ENCODE measurements at places on chromosomes 1 and 21.

DNA sequence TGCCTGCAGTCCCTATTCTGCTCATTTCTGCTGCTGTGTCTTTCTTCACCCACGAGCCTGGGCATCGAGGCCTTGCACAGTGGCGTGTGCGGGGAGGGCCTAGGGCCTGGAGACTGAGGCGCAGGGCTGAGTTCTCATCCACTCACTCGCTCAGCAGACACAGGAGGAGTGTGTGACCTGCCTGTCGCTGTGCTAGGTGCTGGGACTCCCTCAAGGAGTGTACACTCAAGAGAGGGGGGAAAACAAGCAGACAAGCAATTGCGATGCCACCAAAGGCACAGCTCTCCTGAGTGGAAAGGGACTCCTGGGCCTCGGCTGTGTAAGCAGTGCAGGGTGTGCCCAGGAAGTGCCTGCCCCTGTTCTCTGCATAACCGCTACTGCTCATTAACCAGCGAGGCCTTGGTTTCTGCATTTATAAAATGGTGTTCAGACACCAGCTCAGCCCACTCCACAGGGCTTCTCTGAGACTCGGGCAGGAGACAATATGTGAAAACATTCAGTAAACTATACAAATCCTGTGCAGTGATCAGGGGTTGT, 4.2 kb downstream of the RD3 start:
- DNase-seq: no peak

- DNase-seq: peak; percentile 30
These were observed 45.7 kb downstream of the ZC3H11B start for GRCh38 chr1:219566951-219567947.

GRCh38 chr1:197884173-197884572, 18.3 kb upstream of the C1orf53 start:
- no peak for DNase-seq

GRCh38 chr1:19860418-19860817, 21.8 kb upstream of the OTUD3 start:
- no peak for DNase-seq

DNA sequence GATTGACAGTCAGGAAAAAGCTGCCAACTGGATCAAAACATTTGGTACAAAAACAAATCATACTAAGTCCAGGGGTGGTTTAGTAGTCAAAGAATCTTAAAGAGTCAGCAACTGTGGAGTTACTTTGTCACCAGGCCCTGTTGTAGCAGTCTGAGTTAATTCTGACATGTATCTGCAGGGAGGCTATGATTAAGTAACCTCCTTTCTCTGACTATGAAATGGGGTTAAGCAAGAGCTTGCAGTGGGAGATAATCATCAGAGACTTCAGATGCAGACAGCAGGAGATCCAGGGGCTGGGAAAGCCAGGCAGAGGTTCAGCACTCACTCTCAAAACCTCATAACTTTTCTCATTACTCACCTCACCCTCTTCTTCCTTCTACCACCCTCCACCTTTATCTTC, 99.2 kb upstream of the BTG3 start:
- no peak for DNase-seq

DNA sequence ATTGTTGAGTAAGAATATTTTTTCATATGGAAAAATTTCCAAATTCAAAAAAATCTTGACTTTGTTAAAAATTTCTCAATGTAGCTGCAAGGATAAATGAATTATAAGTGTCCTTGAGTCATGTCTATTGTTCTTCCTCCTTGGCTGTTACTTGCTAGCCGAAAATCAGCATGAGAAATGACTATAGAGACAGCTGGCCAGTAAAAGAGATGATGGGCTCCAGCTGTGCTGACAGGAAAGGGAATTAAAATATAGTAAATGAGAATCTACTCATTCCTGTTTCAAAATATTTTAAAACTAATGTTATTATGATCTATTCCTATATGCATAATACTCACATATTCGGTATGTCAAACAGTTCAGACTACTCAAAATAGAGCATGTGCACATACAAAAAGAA, 1292.6 kb downstream of the BRINP3 start:
- DNase-seq: no peak

DNA sequence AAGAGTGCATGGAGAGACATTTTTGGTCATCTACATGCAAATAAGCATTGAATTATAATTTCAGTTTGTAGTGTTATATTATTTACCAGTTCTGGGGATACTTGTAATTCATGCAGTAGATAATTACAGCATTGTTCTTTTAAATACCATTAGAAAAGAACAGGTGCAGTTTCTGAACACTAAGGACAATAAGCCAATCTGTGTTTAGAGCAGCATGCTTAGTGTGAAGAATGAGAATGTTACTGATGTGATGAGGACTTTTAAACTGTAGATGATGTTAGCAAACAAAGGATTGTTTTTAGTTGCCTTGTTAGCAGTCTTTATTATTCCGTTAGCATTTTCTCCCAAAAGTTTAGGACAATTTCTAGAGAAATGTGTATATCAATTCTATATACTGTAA, 348.3 kb downstream of the BRINP3 start:
- DNase-seq: no peak

DNA sequence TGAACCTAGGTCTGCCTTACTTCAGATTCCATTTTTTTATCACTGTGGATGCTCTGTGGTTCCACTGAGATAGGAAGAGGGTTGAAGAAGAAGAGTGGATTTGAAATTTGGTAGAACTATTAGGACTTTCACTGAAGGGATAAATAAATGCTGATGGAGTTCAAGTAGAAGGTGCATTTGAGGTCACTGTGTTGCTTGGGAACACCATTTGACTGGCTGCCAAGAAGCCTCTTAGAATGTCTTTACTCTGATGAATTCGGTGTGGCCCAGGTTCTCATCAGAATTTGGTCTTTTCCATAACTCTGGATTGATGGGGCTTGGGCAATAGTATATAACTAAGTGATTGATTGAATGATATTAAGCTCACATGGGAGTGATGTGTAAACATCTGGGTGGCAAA, 11.9 kb downstream of the XPR1 start:
- DNase-seq: peak; percentile 54

DNA sequence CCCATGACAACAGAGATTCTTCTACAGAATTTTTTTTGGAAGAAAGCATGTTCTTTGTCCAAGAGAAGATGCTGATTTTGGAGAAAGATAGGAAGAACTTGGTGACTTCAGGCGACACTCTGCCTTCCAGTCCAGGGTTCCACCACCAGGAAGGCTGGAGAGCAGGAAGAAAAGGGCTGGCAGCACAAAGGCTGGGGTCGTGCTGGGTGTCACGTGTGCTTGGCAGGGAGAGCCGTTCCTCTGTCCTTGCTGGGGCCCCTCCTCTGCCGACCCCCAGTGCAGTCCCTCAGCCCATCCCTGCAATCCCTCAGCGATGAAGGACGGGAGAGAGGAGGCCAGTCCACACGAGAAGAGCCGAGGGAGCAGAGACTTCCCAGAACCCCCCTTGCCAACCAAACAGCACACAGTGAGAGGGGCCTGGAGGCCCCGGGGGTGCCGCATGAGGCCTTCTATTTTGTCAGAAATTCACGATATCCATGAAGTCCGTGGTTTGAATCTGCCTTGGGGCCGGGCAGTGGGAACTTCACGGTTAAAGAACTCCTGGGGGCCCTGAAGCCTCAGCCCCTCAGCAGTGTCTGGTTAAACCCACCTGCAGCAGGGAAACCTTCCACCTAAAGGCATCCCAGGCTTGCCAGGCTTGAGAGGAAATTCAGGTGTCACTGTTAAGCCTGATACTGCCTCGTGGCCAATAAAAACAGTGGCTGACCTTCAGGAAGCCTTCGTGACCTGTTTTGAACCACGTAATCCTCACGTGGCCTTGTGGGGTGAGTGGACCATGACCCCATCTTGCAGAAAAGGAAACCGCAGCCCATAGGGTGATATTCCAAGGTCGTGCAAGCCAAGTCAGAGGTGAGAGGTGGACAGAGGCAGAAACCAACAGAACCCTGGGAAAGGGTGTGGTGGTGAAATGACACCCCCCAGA, 3.4 kb downstream of the KRTAP10-12 start:
- no peak for DNase-seq

- no peak for DNase-seq
These were observed 13.7 kb downstream of the DHRS3 start for GRCh38 chr1:12604114-12604874.

DNA sequence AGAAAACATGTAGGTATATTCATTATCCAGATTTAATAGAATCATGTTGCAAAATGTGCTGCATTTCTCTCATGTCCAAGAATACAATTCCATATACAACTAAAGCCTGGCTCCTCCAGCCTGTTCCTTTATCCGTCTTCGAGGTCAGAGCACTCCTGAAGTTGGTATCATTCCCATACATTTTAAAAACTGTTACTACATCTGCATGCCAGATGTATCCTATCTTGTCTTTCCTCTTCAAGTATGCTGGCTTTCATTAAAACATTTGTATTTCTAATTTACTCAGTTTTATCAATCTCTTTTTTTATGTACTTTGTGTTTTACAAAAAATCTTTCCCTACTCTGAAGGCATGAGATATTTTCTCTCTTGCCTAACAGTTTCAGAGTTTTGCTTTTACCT, 536.6 kb upstream of the USP24 start:
- DNase-seq: no peak

DNA sequence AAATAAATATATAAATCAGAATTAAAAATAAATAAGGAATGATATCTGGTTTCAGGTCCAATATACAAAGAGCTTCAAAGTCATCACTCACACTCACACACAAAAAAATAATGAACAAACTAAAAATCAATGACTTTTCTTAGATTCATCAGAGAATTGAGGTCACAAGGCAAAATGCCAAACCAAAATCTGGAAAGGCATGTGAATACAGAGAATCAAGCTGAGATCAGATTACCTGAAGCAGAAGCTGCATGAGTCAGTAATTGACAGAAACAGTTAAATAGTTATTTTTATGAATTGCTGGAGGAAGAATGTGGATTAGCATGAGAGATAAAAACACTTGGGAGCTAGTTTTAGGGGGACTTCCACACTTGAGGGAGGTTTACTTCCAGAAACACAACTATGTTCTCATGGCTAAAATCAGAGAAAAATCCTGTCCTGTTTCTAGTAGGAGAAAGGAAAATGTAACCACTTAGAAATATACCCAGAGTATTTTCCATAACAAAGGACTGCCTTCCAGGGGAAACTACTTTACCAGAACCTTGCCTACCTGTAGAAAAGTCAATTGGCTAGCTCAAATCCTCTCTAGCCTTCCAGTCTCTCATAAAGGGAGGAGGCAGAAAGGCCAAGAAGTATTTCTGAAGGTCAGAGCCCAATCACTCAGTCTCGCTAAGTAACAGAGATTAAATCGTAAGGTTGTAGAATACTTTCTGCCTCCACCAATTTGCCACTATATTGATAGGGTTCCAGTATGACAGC, 536.6 kb upstream of the NR5A2 start:
- DNase-seq: no peak

- DNase-seq: no peak
These were observed 67.6 kb downstream of the OLFML2B start for GRCh38 chr1:161956097-161956496.

DNA sequence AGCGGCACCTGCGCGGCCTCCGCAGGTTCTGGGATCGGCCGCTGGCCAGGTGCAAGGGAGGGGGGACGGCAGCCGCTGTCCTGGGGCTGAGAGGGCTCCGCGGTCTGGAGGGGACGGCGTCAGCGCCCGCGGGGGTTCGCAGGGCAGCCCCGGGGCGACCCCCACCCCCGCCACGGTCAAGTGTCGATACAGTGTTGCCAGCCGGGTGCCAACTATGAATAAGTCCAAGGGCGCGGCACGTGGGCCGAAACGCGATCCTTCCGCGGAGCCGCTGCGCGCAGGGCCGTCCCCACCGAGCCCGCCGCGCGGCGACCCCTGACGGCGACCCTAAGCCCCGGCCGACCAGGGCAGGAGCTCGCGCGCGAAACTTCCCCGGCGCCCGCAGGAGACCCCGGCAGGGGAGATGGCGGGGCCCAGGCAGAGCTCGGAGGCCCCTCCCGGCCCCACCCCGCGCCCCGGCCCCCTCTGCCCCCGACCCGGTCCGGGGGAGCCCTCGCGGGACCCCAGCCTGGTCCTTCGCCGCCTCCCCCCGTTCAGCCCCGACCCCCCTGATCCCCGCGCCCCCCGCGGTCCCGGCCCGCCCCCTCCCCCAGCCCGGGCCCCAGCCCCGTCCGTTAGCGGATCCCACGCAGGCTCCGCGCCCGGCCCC, 586 bp upstream of the AGPAT3 start:
- no peak for DNase-seq

GRCh38 chr21:15659753-15660422, 69.9 kb upstream of the USP25 start:
- DNase-seq: no peak

DNA sequence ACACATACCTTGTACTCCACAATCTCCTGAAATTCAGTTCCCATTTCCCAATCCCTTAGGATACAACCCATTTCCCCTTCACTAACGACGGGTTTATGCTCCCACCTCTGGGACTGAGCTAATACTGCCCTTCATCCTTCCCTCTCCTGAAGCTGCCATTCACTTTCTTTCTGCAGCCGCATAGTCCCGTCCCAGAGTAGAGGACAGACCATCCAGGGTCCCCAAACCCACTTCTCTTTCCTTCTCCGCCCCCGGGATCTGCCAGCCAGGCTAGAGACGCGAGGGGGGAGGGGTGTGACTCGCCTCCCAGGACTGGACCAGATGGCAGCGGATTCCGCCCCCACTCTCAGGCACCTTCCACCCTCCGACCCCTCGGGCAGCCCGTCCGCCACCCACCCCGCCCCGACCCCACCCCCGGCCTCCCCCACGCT, 679 bp downstream of the ABL2 start:
- DNase-seq: no peak

DNA sequence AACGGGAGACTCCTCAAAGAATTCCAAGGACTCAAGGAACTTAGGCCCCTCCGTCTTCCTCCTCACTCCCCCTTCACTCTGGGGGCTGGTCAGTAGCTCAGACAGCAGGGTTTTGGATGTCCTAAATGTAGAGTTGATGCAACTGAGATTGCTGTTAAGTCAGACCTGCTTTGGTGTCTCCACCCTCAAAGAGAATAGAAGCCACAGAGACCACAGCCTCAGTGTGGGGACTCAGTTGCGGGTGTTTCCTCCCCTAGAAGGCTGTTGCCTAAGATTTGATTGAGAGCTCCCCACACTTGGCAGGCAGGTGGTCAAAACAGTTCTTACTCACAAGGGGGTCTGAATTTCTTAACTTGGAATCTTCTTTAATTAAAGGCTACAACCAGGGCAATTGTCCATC, 7.6 kb downstream of the MAN1C1 start:
- no peak for DNase-seq

DNA sequence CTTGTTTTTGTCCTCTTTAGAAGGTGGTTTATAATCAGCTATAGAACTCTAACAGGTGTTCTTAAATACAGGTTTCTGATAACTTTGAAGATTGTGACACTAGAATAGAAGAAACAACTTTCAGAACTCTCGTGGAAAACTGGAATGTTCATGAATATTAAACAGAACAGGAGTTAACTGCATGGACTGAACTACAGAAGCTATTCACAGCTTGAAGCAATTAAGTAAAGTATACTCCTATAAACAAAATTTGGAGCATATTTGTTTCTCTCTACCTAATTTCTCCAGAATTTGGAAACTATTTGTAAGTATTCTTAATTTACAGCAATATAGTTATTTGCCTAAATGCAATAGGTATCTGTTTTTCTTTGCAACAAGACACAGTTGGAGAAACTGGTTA, 824.8 kb downstream of the ADGRL2 start:
- DNase-seq: no peak

Measured in DMS 273 treated with DMSO at 0.1 percent for 48 hours (cell line).